ENCODE measurements at places on chromosomes 5 and 9. TPM values are rescaled to one million over a fixed set of nuclear protein-coding genes. Genes with fewer than 3 reads are reported as not detected.
A peak's percentile ranks its signal among the peaks of the same experiment; 100 is the strongest.

The BHMT gene
- not detected for total RNA-seq

The IFNA2 gene
- not detected for total RNA-seq

DNA sequence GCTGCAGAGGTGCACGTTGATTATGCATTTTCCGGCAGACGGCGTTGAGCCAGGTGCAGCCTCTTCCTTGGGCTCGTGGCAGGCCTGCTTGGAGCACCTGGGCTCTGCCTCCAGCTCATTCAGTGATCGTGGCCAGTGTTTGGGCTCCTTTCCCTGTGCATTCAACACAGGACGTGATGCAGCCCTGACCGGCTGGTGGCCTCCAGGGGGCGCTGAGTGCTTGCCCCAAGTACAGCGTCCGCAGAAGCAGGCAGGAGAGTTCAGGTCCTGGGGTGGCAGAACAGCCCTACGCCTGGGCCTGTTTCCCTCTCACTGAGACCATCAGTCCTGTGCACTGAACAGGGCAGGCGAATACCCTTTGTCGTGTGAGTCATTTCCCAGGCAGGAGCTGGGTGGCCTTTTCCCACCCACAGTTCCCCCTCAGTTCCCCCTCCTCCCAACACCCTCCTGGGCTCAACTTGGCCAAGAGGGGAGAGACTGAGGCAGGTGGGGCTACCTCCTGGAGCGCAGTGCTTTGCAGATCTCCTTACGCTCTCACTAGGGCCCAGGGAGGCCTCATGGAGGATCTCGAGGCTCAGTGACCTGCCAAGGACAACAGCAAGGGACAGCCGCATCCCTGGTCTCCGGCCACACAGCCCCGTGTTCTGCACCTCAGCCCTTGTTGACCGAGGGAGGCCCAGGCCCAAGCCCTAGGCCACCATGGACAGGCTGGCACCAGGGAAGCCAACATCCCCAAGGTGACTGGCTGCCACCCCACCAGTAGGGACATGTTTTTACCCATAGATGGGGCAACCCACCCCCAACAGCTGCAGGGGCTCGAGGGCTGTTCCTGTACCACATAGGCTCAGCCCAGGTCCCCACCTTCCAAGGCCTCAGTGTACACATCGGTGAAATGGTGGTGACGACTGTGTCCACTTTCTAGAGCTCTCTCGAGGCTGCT lies 52.9 kb downstream of the LRSAM1 start:
- DNase-seq, result peak; percentile 89

- no peak for DNase-seq
Observed at GRCh38 chr5:138029501-138029900, 3.4 kb downstream of the FAM13B start.

DNA sequence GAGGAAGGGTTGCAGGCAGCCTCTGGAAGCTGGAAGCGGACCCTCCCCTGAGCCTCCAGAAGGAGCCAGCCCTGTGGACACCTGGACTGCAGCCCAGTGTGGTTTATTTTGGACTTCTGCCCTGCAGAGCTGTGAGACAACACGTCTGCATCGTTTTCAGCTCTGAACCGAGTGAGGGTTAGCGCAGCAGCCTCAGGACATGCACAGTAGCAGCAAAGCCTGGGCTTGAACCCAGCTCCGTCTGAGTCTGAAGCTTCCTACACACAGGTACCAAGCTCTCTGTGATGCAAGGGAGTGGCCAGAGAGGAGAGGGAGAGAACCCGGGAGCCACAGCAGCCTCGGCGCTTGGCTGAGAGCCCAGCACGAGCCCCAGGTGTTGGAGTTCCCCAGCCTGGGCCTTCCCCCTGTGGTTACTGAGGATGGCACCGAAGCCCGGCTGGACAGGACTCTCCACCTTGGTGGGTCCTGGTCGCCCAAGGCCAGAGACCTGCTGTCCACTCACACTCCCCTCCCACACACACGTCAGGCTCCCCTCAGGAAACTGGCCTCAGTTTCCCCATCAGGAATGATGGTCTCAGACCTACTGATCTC lies 128.2 kb downstream of the OLFM1 start:
- DNase-seq, result peak; percentile 71

The GCNT4 gene
- total RNA-seq, result 2.8 TPM

DNA sequence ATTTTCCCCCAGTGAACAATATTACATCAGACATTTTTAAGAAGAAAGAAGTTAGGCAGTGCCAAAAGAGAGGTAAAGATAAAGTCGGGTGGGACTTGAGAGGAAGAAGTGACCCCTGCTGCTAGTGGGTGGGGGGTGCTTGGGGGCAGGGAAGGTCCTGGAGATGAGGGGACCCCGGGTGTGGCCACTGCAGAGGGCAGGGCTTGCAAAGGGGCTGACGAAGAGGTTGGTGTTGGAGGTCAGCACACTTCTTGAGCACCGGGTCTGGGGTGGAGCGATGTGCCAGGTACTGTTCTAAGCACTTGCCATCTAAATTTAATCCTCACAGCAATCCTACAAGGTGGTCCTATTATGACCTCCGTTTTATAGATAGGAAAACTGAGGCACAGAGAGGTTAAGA lies 62.0 kb downstream of the AMBP start:
- DNase-seq, result no peak

The TSSK1B gene
- not detected for total RNA-seq
